ENCODE measurements at places on chromosomes 7 and 10. TPM values are rescaled to one million over a fixed set of nuclear protein-coding genes. Genes with fewer than 3 reads are reported as not detected.

The EMX2 gene
- not detected for polyA plus RNA-seq

The CAMK1D gene
- 0.92 TPM for polyA plus RNA-seq

The TRIM50 gene
- polyA plus RNA-seq, result not detected

The DKK1 gene
- polyA plus RNA-seq, result 325 TPM

The FGFR2 gene
- 21.9 TPM for polyA plus RNA-seq
